ENCODE measurements at places on chromosomes 4 and X.

DNA sequence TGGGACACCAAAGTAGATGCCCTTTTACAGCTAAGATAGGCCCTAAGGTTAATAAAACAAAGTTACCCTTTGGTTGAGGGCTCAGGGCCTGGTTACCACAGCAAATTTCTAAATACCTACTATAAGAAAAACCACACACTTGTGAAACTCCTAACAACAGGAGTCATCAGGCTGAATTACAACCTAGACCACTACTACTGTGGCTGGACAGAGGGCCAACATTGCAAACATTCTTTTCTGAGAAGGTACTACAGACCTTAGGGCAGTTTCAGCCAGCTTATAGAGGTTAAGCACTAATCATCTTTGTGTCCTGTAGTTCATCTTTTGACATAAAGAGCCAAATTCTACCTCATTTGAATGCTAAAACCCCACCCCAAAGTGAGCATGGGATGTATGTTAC lies 504.0 kb downstream of the RAPGEF2 start:
- DNase-seq = no peak

DNA sequence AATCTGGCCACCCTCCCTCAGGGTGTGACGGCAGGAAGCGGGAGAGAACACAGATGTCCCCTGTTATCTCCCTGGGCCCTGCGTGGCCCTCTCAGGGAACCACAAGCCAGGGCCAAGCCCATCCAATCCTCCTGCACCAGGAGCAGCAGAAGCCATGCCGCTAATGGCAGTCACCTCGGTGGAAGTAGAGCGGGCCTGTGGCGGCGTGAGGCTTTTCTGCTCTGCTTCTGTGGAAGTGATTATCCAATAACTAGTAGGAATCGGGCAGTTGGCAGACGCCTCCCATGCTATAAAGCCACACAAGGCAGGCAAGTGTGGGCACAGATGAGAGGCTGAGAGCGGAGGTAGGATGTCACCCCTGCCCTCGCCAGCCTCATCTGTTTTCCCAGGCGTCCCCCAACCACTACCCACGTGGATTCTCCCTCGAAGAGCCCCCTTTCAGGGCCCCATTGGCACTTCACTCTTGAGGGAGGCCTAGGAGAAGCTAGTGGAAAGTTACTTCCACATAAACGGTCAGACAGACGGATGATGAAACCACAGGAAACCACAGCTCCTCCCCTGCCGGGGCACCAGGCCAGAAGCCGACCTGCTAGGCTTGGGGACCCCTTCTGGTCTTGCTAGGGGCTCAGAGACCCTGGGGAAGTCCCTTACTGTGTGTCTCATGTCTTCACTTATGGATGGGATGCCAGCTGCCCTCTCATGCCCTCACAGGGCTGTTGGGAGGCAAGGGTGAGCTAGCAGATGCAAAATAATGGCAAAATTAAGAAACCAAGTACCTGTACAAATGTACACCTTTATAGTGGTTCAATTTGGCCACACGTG lies 18.8 kb upstream of the TMSB4X start:
- peak; percentile 62 for DNase-seq

DNA sequence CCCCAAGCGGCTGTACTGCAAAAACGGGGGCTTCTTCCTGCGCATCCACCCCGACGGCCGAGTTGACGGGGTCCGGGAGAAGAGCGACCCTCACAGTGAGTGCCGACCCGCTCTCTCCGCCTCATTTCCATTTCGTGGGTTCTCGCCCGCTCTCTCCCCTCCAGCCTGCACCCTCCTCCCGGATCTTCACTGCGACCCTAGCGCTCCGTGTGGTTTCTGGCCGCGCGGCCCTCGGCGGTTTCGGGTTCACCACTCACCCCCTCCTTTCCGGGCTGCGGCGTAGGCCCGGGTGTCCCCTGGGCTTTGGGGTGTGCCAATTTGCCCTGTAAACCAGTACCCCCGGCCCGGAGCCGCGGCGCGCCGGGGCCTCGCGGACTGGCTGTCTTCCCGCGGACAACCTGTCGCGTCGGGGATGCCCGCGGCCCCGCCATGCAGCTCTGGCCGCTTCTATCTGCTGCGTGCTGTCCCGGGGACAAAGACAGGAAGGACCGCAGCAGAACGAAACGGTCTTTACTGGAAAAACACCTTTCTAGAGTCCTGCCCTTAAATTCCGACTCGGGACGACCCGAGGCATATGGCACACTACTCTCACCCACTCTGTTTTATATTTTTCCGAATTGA lies 737 bp downstream of the FGF2 start:
- no peak for DNase-seq

DNA sequence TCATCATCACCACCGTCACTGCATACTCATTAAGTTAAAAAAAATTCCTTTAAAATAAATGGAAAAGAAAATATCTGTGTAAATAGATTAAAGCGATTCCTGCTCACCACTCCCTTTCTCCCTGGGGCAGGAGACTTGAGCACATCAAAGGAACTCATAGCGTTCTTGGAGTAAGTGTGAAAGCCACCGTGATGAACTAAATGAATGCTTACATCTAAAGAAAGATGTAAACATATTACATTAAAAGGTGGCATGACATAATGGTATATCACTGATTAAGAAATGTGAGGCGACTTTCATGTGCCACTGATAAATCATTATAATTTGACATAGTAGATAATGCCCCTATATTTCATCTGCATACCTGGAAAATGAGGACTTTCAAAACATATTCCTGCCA lies 92.0 kb downstream of the SNCA start:
- DNase-seq = no peak

DNA sequence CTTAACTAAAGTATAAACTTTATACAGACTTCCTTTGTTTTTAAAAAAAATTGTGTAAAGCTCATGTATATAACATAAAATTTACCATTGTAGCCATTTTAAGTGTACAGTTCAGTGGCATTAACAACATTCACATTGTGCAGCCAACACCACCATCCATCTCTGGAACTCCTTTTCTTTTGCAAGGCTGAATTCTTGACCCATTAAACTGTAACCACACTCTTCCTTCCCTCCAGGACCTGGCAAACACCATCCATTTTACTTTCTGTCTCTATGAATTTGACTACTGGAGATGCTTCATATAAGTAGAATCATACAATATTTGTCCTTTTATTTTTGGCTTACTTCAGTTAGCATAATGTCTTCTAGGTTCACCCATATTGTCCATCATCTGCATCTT lies 104.7 kb downstream of the RASL11B start:
- no peak for DNase-seq

Data from stimulated activated naive CD4-positive, alpha-beta T cell treated with Interleukin-2 at 50 U/mL for 16 hours (primary cell).